ENCODE measurements at places on chromosomes 11 and 22. TPM values are rescaled to one million over a fixed set of nuclear protein-coding genes. Genes with fewer than 3 reads are reported as not detected.
A peak's percentile ranks its signal among the peaks of the same experiment; 100 is the strongest.

Gene RAG1
- 0.41 TPM for total RNA-seq

DNA sequence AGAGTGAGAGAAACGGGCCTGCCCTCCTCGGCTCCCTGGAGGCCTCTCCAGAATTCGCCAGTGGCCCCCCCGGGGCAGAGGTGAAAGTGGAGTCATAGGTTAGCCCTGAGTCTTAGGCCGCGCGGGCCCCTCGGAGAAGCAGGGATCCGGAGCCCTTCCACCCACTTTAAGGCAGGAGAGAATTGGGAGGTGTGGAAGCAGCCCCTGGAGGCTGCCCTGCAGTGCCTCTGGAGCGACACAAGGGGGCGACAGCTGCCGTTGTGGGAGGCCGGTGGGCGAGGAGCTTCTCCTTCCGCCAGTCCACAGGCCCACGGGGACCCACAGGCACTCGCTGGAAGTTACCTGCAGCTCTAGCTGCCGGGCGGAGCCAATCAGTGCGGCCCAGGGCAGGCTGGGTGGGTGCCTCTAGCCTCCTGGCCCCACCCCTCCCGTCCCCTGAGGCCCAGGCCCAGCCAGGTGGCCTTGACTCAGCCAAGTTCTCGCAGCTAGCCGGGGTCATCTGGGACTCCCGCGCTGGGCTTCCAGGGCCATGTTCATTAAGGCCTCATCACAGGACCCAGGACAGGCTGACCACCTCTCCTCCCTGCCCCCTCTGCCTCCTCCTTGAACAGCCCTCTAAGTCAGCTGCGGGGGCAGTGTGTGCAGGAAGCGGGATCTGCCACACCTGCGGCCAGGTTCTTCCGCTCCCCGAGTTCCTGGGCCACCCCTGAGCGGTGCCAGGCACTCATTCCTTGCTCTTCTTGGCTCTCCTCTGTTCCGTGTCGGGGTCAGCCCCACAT lies 5.0 kb downstream of the DGKZ start:
- peaks cover 2% of the 10 kb centered on the region for H3K36me3 ChIP-seq
- H3K27me3 ChIP-seq: no peaks in the 10 kb centered on the region
- peaks cover 78% of the 10 kb centered on the region for H3K4me1 ChIP-seq
- H3K27ac ChIP-seq: peak overlapping the region; percentile 87
- H3K4me3 ChIP-seq: peak overlapping the region; percentile 76
- DNase-seq: peak; percentile 86

Gene NEFH
- 4.1 TPM for total RNA-seq

Gene RTN4RL2
- 0.51 TPM for total RNA-seq

GRCh38 chr11:65613091-65613928 lies 711 bp downstream of the MAP3K11 start:
- peak overlapping the region; percentile 95 for H3K4me3 ChIP-seq
- H3K27ac ChIP-seq: peak overlapping the region; percentile 98
- peak; percentile 42 for DNase-seq
- H3K27me3 ChIP-seq: peaks cover 3% of the 10 kb centered on the region

Gene IL18
- total RNA-seq: not detected

DNA sequence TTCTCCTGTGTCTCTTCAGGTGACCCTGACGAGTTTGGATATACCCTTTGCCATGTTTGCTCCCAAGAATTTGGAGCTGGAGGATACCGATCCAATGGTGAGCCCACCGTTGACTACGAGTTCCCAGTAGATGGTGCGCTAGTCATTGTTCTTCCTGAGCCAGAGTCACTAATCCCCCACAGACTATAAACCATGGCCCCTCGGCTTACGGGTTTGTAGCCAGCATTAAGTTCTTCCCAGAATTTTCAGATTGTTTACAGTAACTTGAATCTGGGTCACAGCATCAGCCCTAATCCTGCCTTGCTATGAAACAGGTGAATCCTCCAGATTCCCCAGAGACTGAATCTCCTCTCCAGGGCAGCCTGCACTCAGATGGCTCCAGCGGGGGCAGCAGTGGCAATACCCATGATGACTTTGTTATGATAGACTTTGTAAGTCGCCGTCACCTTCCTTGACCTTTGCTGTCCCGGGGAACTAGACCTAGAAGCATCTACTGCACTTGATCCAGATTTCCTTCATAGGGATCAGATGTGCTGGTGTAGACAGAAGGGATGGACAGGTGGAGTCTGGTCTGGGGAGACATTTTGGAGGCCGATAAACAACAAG lies 31.8 kb downstream of the ARHGAP1 start:
- DNase-seq: no peak
- no peaks in the 10 kb centered on the region for H3K27me3 ChIP-seq
- H3K4me1 ChIP-seq: peaks cover 43% of the 10 kb centered on the region
- H3K36me3 ChIP-seq: peaks cover 26% of the 10 kb centered on the region
- no peak overlapping the region for H3K27ac ChIP-seq

GRCh38 chr22:29306835-29307595 lies 565 bp downstream of the GAS2L1 start:
- no peaks in the 10 kb centered on the region for H3K36me3 ChIP-seq
- H3K4me3 ChIP-seq: peak overlapping the region; percentile 66
- DNase-seq: peak; percentile 57
- H3K27me3 ChIP-seq: peaks cover 13% of the 10 kb centered on the region
- no peak overlapping the region for H3K27ac ChIP-seq

Gene SAA1
- total RNA-seq: not detected

Gene KRTAP5-7
- not detected for total RNA-seq

DNA sequence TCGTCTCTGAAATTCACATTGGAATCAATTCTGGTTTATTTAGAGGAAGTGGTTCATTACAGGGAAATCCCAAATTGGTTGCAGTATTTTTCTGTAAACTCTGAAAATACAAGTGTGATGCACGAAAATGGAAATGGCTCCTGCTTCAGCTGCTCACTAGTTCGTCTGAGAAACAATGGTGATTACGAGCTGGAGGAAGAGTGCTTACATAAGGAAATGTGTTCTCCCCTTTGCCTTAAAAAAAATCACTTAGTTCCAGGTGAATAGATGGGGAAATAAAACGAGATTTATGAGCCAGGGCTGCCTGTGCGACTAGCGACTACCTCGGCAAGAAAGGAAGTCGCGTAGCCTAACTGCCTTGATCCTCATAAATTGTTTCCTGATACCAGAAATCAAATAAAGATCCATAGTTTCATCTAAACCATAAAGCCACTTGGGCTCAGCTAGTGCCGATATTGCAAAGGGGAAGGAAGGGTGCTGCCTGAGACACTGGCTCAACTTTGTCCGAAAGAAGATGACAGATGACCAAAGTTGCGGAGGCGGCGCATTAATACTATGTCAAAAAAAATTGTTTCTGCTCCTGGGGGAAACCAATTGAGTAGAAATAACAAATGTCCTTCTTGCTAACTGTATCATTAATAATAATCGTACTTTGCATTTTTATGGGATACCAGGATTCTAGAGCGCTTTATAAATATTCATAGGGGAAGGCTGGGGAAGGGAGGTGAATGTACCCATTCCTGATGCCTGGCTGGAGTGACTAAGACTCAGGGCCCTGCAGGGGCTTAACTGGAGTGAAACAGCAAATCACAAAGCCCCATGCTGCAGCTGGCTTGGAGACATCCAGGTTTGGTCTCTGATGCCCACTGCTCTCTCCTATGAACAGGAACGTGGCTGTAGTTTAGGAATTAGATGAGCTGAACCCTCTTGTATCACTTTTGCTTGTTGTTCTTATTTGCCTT lies 185.7 kb downstream of the BLID start:
- H3K27me3 ChIP-seq: peaks cover 7% of the 10 kb centered on the region
- H3K4me3 ChIP-seq: no peak overlapping the region
- H3K27ac ChIP-seq: no peak overlapping the region
- DNase-seq: no peak

GRCh38 chr11:64128255-64129006 lies 37.5 kb downstream of the MACROD1 start:
- H3K27me3 ChIP-seq: no peaks in the 10 kb centered on the region
- H3K4me1 ChIP-seq: peaks cover 7% of the 10 kb centered on the region
- no peak overlapping the region for H3K27ac ChIP-seq
- DNase-seq: no peak
- H3K4me3 ChIP-seq: no peak overlapping the region
- H3K36me3 ChIP-seq: no peaks in the 10 kb centered on the region

GRCh38 chr11:103109818-103110388 lies 677 bp downstream of the DYNC2H1 start:
- H3K4me1 ChIP-seq: peaks cover 5% of the 10 kb centered on the region
- H3K27me3 ChIP-seq: no peaks in the 10 kb centered on the region
- peak; percentile 18 for DNase-seq
- H3K27ac ChIP-seq: peak overlapping the region; percentile 58
- no peaks in the 10 kb centered on the region for H3K36me3 ChIP-seq

Gene RFPL3
- not detected for total RNA-seq

GRCh38 chr11:61955422-61956135 lies 5.4 kb downstream of the BEST1 start:
- H3K27ac ChIP-seq: no peak overlapping the region
- no peaks in the 10 kb centered on the region for H3K36me3 ChIP-seq
- peaks cover 13% of the 10 kb centered on the region for H3K4me1 ChIP-seq

- no peak for DNase-seq
- no peak overlapping the region for H3K4me3 ChIP-seq
- no peak overlapping the region for H3K27ac ChIP-seq
Measured at GRCh38 chr11:102528618-102529017, 1.9 kb downstream of the MMP7 start.

DNA sequence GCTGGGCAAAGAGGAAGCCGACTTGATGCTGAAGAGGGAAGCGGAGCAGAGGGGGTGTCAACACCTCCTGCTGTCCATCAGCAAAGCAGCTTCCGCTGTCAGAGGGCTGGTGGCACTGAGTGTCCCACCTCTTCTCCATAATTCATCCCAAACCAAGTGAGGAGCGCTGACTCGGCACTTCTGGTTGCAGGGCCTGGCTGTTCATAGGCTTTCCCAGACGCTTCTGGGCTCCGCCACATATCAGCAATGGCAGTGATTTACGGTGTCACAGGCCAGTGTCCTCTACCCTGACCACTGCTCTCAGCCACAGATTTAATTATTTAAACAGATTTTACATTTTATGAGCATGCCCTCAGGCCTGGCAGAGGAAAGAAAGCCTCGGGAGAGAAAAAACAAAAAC lies 70.1 kb upstream of the TENM4 start:
- no peak overlapping the region for H3K4me3 ChIP-seq
- no peak for DNase-seq
- H3K4me1 ChIP-seq: no peaks in the 10 kb centered on the region

- peaks cover 9% of the 10 kb centered on the region for H3K27me3 ChIP-seq
- no peak for DNase-seq
- no peak overlapping the region for H3K27ac ChIP-seq
- no peaks in the 10 kb centered on the region for H3K4me1 ChIP-seq
- H3K36me3 ChIP-seq: no peaks in the 10 kb centered on the region
Measured at GRCh38 chr22:48276994-48277867, 1514.8 kb downstream of the TBC1D22A start.

DNA sequence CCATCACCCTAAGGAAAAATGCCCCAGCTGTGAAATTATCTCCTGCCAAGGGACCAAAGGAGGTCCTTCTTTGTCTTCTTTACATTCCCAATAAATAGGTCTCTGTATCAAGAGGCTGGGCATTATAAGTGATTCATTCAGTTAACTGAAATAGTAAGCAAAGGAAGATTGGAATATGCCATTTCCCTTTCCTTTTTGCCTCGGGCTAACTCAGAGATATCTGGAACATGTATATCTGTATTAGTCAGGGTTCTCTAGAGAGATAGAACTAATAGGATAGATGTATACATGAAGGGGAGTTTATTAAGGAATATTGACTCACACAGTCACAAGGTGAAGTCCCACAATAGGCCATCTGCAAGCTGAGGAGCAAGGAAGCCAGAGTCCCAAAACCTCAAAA lies 15.3 kb upstream of the CWF19L2 start:
- H3K27me3 ChIP-seq: peaks cover 37% of the 10 kb centered on the region
- no peak overlapping the region for H3K27ac ChIP-seq
- H3K4me1 ChIP-seq: no peaks in the 10 kb centered on the region
- H3K36me3 ChIP-seq: no peaks in the 10 kb centered on the region
- DNase-seq: no peak
- H3K4me3 ChIP-seq: no peak overlapping the region
